SHP77 (cell line): ENCODE measurements at places on chromosomes 1 and 21.
A peak's percentile ranks its signal among the peaks of the same experiment; 100 is the strongest.

DNA sequence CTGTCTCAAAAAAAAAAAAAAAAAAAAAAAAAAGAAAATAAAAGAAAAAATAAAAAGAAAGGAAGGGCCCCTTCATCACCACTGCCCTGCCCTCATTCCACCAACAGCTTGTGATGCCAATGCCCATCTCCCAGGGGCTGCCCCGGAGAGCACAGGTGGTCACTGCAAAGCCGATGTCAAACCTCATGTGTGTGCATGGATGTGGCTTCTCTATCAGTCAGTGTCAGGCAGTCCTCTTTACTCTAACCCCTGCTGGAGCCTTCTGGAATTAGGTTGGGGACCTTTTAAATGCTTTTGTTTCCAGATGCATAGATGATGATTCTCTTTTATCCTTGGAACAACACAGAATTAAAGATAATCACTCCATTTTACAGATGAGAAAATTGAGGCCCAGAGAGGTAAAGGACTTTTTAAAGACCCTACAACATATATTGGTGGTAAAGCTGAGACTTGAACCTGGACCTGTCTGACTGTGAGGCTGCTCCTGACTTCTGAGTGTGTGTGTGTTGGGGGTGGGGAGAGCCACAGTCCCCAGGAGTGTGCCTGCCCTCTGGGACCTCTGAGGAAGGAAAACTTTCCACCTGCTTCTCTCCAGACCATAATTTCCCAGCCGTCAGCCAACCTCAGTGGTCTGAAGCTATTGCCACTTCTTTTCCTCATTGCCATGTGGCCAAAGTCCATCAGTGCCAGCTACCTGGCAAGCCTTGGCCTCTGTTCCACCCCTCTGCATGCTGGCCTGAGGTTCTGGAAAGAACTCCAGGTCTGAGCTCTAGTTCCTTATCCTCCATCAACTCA, 3.0 kb upstream of the TMEM54 start:
- no peak for DNase-seq

GRCh38 chr1:119103764-119104163, 36.7 kb downstream of the WARS2 start:
- no peak for DNase-seq

- no peak for DNase-seq
These were observed 100.9 kb downstream of the PEX14 start for GRCh38 chr1:10575616-10576015.

DNA sequence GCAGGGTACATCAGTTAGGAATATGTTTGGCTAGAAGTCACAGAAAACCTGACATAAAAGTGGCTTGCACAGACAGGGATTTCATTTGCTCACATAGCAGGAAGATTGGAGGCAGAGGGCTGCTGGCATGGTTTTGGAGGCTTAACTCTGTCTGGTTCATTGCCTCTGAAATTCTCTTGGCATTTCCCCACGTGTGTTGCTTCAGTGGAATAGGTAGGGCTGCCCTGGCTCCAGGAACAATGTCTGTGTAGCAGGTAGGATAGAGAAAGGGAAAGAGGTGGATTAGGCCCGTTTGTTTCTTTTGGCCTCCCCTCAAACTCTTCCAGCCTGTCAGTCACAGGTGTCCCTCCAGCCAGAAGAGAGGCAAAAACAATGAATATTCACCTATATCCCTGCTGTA, 20.5 kb upstream of the SIPA1L2 start:
- no peak for DNase-seq

GRCh38 chr21:16945580-16945979, 567.3 kb upstream of the CXADR start:
- DNase-seq: no peak

- no peak for DNase-seq
These were observed 416.1 kb downstream of the MRPL39 start for GRCh38 chr21:25191141-25191540.

- DNase-seq: no peak
These were observed 123.4 kb upstream of the COL6A1 start for GRCh38 chr21:45858180-45858579.

DNA sequence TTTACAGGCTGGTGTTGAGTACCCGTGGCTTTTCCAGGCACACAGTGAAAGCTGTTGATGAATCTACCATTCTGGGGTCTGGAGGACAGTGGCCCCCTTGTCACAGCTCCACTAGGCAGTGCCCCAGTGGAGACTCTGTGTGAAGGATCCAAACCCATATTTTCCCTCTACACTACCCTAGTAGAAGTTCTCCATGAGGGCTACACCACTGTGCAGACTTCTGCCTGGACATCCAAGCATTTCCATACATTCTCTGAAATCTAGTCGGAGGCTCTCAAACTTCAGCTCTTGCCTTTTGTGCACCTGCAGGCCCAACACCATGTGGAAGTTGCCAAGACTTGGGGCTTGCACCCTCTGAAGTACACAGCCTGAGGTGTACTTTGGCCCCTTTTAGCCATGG, 227.8 kb downstream of the BACH1 start:
- no peak for DNase-seq

DNA sequence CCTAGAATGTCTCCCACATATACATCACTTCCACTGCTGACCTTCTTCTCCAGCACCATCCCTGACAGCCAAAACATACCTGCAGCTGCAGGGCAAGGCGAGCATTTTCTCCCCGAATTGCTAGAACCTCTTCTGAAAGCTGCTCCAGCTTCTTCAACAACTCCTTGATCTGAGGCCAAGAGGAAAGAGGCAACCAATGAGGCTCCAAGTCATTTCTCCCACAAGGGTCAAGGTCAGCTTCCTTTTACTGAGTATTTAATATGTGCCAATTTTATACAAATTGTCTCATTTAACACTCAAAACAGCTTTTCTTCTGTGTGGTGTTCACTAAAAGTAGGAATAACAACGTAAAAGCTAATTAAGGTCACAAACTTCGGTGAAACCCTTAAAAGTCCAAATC, 9.4 kb upstream of the PIAS3 start:
- no peak for DNase-seq

DNA sequence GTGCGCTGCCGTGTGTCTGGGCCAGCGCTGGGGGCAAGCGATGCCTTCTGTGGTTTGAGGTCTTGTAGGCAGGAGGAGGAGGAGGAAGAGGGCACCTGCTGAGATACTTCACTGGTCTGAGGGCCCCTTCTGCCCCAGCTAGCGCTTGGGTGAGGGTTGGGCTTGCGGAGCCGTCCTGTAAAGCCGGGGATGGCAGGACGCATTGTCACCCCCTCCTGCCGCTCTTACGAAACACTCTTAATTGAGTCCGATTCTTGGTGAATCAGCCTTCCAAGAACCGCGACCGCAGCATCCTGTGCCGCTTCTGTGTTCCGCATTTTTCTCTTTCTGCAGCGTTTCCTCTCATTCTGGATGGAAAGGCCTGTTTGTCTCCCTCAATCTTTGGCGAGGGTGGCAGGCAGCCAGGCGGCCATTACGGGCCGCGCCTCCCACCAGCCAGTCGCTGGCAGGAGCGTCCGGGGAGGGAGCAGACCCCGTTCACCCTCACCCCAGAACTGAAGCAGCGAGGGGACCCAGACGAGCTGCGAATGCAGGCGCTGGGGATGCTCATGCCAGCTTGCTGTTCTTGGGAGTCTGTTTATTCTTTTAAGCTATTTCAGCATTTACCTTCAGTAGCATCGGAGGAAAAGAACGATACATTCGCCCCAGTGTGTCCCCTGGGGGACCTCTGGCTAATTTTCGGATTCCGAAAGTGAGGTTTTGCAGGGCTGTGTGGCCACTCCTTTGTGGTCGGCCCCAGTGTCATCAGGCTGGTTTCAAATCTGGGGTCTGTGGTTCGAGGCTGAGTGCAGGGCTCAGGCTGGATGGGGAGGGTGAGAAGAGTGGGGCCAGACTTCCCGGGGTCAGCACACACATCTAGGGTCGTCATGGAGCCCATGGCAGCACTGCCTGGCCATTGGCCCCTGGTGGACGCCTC, 62.7 kb downstream of the SKI start:
- DNase-seq: no peak

DNA sequence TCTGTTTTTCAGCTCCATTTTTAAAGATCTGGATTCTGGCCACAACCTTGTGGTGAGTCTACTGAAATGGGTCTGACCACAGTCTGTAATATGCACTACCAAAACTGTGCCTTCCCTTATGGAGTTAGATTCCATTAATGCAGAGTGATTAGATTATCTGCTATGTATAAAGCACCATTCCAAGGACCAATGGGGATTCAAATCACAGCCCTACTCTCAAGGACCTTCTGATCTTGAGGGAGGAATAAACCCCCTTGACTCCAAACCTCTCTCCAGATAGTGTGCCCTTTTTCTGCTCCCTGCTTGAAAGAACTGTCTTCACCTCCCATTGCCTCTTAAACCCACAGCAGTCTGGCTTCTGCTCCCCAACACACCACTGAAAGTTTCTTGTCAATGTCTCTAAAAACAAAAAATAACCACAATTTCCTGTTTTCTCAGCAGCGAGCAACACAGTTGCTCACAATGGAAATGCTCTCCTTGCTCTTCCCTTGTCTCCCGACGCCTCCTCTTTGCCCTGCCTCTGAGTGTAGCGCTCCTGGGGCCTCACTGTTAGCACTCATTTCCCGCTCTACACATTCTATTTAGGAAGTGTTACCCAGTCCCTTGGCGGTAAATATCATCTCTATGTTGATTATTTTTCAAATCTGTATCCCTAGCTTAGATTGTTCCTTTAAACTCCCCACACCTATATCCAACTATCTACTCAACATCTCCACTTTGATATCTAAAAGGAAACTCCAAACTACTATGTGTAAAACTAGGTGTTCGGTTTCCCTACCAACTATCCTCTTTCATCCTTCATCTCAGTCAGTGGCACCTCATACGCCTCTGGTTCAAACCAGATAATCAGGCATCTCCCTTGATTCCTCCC, 13.6 kb downstream of the PCNX2 start:
- DNase-seq: no peak

- DNase-seq: peak; percentile 33
These were observed 2.7 kb downstream of the LCE1F start for GRCh38 chr1:152777510-152778137.

DNA sequence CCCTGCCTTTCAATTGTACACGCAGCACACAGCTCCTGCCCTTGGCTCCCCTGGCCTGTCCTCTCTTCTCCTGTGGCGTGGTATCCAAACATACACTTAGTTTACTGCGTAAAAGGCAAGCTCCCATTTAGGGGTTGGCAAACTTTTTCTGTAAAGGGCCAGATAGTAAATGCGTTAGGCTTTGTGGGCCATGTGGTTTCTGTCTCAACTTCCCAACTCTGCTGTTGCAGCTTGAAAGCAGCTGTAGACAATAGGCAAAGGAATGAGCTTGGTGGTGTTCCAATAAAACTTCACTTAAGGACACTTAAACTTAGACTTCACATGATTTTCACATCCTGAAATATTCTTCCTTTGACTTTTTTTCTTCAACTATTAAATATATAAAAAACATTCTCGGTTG, 63.3 kb downstream of the RHOU start:
- DNase-seq: no peak

DNA sequence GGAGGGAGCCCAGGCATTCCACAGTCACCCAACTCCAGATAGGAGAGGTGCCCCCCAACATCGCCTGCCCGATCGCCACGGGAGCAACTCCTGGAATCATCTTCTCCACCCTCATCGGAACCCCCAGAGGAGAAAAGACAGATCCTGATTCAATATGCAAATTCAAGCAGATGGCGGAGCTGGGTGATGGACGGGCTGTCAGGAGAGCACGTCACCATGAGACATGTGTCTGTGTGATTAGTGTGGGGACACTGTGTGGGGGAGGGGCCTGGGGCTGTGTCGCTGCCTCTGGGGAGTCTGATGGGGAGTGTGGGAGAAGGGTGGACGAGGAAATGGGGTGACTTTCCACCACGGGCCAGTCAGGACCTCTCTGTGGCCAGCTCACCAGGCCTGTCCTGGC, 90.2 kb upstream of the CSF3R start:
- no peak for DNase-seq

GRCh38 chr1:187143783-187144182, 315.0 kb downstream of the PLA2G4A start:
- no peak for DNase-seq

DNA sequence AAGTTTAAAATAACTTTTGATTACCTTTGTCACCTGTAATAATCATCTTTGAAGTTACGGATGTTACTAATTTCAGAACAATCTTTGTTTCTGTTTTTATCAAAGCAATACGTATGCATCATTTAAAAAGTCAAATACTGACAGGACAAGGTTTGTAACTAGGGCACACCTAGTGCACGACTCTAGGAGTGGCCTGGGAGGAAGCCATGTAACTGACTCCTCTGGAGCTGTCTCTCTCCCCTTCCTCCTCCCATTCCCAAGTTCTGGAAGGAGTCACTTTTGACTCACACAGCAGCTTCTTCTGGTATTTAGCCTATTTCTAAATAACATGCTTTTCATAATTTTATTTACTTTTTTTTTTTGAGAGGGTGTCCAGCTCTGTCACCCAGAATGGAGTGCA, 11.8 kb upstream of the RAP1GAP start:
- no peak for DNase-seq

DNA sequence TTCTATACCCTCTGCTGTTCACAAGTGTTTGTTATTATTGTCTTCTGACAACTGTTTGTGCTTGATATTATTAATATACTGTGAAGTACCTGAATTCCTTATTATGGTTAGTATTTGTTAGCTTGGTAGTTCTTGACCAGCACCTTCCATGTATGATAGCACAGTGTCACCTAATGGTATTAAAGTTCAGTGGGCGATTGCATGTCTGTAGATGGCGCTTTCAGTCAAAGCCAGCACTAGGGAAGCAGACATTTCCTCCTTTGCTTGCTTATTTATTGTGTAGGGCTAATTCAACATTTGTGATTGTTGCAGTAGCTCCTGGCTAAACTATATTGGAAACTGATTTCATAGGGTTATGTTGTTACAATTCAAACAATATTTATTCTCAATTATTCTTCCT, 218.0 kb downstream of the ZP4 start:
- no peak for DNase-seq

DNA sequence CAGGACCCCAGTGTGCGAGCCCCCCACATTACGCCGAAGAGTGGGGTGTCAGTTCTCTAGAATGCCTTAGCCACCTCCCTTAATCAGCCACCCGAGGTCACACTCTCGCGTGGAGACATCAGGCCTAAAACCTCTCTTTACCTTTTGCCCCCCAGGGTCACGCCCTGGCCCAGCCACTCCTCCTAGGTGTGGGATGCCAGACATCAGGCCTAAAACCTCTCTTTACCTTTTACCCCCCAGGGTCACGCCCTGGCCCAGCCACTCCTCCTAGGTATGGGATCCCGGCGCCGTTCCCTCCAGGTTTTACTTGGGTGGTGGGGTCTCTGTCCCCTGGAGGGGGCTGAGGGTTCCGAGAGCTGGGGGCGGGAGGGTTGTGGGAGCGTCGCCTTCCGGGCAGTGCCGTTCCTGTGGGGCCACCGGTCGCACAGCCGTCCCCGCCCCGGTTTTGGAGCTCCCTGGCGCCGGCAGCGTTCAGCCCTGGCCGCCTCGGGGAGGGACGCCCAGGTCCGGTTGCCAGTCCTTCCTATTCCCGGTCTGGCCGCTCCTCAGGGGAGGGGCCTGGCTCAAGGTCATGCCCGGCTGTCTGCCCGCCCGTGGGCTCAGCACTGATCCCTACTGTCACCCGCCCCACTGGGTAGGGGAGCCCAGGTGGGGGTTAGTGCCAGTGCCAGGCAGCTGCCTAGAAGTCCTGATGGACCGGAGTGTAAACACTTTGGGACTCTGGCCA, 882 bp downstream of the VPS13D start:
- DNase-seq: no peak
